ENCODE measurements at places on chromosomes 12 and 14. TPM values are rescaled to one million over a fixed set of nuclear protein-coding genes. Genes with fewer than 3 reads are reported as not detected.
A peak's percentile ranks its signal among the peaks of the same experiment; 100 is the strongest.

DNA sequence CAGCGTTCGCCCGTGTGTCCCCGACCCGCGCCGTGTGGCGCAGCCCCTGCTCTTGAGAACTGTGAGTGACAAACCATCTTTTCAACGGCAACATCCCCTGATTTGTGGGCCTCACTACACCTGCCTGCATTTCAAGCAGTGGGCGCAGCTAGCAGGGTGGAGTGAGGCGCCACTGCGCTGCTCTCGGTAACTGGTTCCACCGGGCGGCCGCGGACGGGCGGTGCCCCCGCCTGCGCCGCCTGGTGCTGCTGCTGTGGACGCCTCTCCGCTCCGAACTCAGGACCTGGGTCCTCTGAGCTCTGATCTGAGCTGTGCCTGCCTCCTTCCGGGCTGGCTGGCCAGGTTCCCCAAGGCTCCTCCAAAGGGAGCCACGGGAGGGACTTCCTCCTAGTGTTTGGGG lies 5.9 kb upstream of the DEGS2 start:
- no peak for DNase-seq
- no peak overlapping the region for H3K27ac ChIP-seq
- H3K4me1 ChIP-seq, result peaks cover 8% of the 10 kb centered on the region
- peaks cover 9% of the 10 kb centered on the region for H3K27me3 ChIP-seq

DNA sequence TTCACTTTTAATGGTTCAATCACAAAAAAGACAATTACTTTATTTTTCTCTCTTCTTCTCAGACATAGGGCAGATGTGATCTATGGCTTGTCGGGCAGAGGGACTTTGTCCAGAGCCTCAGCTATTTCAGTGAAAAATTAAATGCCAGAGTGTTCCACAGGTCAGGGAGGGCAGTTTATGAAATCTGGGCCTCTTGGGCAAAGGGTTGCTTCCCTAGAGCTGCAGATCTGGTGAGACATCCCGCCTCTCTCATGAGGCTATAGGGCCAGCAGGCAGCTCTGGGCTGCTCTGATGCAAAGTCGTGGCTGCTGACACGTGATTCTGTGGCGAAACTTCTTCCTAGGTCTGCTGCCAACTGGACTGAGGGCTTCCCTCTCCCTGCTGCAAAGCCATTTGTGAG lies 6.0 kb downstream of the CLMN start:
- H3K27ac ChIP-seq, result peak overlapping the region; percentile 70
- peak; percentile 84 for DNase-seq
- peaks cover 30% of the 10 kb centered on the region for H3K4me1 ChIP-seq
- no peaks in the 10 kb centered on the region for H3K27me3 ChIP-seq
- H3K36me3 ChIP-seq, result no peaks in the 10 kb centered on the region
- H3K4me3 ChIP-seq, result no peak overlapping the region

- DNase-seq, result no peak
- no peaks in the 10 kb centered on the region for H3K27me3 ChIP-seq
- H3K27ac ChIP-seq, result no peak overlapping the region
- peaks cover 4% of the 10 kb centered on the region for H3K36me3 ChIP-seq
- H3K4me3 ChIP-seq, result no peak overlapping the region
Measured at GRCh38 chr12:6090803-6091202, 33.7 kb downstream of the VWF start.

DNA sequence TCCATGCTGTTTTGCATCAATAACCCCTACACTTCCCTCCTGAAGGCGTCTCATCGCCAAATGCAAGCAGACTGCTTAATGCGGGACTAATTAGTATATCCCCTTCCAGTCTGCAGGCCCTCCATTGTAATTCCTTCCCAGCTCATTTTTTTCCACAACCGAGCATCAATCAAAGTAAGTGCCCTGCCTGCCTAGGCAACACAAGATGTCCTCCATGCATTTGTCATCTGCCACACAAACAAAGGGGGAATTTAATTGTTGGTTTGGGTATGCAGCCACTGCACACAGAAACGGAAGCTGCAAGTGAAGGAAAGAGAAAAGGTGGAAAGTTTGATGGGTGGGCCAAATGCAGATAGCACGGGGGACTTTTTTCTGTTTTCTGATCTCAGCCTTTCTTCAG lies 168.0 kb downstream of the EGLN3 start:
- no peak overlapping the region for H3K27ac ChIP-seq
- DNase-seq, result no peak
- no peaks in the 10 kb centered on the region for H3K36me3 ChIP-seq
- no peak overlapping the region for H3K4me3 ChIP-seq

DNA sequence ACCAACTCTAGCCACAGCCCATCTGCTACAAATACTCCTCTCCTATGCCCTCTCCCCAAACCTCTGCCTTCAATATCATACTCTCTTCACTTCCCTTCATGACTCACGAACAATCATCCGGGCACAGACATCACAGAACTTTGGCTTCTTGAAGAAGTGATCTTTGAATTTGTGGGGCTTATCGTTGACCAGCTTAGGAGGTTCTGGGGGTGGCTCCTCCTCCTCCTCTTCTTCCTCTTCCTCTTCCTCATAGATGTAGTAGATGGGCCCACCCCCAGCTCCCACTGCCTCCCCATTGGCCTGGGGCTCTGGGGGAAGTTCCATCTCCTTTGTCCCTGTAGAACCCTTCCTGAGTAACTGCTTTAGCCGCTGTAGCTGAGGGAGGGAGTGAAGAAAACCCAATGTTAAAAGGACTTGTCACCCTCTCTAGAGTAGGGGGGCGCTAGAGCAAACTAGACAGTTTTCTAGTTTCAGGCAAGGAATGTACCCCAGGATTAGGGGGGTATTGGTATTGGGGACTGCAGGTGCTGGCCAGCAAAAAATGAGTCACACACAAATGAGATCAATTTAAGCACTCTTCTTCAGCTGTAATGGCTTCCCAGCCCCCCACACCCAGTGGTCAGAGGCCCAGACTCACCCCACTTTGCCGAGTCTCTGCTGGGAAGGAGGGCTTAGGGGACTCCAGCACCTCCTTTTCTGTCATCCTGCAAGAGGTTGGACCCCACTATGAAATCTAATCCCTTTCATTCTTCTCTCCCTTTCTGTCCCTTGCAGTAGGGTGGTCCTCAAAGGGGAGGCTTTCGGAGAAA lies 1.8 kb downstream of the STAC3 start:
- H3K27ac ChIP-seq, result no peak overlapping the region
- H3K4me3 ChIP-seq, result peak overlapping the region; percentile 18
- H3K27me3 ChIP-seq, result peaks cover 3% of the 10 kb centered on the region

DNA sequence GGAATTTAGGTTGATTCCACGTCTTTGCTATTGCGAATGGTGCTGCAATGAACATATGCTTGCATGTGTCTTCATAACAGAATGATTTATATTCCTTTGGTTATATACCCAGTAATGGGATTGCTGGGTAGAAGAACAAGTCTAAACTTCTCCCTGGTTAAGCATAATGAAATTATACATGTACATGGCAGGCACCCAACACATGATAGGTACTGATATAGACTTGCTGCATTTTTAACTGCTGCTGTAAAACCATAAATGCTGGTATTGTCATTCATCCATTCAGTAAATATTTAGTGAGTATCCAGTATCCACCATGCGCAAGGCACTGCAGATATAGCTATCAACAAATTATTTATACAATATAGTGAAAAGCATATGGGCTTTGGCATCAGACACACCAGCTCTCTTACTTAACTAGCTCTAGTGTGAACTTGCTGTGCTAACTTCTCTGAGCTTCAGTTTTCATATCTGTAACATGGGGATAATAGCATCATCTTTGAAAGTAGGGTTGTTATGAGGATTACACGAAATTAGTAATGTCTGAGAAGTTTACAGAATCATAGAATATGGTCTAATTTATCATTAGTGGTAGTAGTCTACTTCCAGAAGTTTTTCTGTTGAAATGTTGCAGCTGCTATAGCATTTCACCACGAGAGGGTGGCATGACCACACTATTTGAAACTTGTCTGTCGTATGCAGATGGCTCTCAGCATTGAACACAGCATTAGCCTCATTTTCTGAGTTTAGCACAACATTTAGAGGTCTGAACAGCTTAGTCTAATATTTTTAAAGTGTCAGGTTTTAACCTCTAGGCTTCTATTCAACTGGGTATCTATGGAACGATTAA lies 32.0 kb upstream of the SEL1L start:
- H3K4me3 ChIP-seq, result no peak overlapping the region
- no peak overlapping the region for H3K27ac ChIP-seq
- H3K27me3 ChIP-seq, result no peaks in the 10 kb centered on the region
- no peaks in the 10 kb centered on the region for H3K36me3 ChIP-seq

DNA sequence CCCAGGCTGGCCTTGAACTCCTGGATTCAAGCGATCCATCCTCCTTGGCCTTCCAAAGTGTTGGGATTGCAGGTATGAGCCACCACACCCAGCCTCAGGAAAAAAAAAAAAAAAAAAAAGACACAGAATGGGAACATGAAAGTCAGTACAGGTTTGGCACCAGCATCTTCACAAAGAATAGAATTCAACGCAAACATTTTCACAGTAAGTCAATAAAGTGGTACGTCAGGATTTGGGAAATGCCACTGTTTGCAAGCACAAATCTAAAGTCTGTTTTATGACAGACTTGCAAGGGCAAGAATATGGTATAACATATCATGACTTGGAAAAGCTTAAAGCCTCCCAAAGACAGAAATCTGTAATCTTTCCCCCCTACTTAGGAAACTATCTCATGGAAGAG lies 34.9 kb upstream of the WDR89 start:
- H3K4me1 ChIP-seq, result no peaks in the 10 kb centered on the region
- H3K36me3 ChIP-seq, result peaks cover 7% of the 10 kb centered on the region
- no peaks in the 10 kb centered on the region for H3K27me3 ChIP-seq
- no peak overlapping the region for H3K27ac ChIP-seq
- no peak for DNase-seq

DNA sequence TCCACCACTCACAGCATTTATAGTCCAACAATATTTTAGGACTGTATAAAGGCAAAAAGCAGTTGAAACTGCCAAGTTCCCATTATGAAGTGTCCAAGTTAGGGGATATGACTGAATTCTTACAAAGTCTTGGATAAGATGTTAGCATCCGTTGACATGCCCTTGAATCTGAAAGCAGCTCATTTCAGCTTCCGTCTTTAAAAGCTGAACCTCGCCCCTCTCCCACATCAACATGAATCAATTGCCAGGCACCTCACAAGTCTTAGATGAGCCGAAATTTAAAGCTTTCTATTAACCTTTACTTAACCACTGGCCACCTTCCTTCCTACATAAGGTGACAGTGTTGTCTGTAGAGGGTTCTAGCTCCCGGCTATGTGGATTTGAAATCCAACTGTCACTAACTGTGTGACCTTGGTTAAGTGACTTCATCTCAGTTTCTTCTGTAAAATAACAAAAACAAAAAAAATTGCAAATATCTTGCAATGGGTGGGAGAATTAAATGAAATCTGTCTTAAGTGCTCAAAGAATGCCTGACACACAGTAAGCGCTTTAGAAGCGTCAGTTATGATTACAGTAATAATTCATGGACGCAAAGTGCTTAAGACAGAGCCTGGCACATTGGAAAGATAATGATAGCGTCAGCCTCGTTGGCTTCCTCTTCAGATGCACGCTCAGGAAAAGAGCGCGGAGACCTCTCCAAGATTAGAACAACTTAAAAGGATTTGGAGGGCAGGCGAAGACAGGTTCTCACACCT lies 1.2 kb downstream of the PPP1CC start:
- H3K36me3 ChIP-seq, result no peaks in the 10 kb centered on the region
- peak overlapping the region; percentile 100 for H3K4me3 ChIP-seq
- H3K4me1 ChIP-seq, result peaks cover 64% of the 10 kb centered on the region
- H3K27me3 ChIP-seq, result no peaks in the 10 kb centered on the region

GRCh38 chr12:60539592-60539991 lies 943.8 kb downstream of the SLC16A7 start:
- H3K36me3 ChIP-seq, result no peaks in the 10 kb centered on the region
- H3K4me3 ChIP-seq, result no peak overlapping the region
- DNase-seq, result no peak
- H3K27me3 ChIP-seq, result no peaks in the 10 kb centered on the region
- peaks cover 3% of the 10 kb centered on the region for H3K4me1 ChIP-seq

SERPINA3 gene
- 74.6 TPM for total RNA-seq

KRT74 gene
- total RNA-seq, result not detected

KRT85 gene
- total RNA-seq, result not detected

ANG gene
- 29.3 TPM for total RNA-seq

NTS gene
- total RNA-seq, result 2.3 TPM

All from lower lobe of right lung (tissue), 2 donors.